Anterior cingulate cortex (tissue), 58 donors: ENCODE measurements at places on chromosomes 1 and 21.

- no peak for DNase-seq
Measured at GRCh38 chr1:170678027-170678600, 14.2 kb downstream of the PRRX1 start.

DNA sequence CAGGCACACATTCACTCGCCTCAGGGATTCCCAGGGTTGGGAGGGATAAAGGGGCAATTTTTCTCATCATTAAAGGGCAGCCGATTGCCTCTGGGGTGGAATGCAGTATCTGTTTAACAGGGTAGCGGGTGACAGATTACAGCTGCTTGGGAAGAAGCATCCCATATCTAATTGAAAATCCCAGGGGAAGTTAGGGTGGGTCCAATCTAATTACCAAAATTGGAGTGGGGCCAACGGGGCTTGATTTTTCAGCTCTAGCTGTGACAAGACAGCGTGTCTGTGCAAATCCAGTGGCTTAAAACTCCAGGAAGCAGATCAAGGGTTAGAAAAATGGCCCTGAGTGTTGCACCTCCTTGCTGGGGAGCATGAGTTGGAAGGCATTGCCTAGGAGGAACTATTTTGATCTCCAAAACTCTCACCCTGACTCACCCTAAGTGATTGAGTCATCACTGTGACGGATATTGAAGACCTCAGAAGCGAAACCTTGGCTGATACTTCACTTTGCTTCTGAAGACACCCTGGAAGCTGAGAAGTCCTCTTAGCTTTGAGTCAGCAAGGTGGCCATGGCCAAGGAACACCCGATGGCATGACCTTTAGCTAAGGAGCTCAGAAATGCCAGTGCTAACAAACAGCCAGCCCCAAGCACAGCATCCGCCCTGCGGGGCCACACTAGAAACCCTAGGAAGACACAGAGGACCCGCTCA lies 46.0 kb downstream of the GRHL3 start:
- DNase-seq, result no peak

- DNase-seq, result no peak
Measured at GRCh38 chr1:28150125-28150780, 26.2 kb downstream of the PTAFR start.

DNA sequence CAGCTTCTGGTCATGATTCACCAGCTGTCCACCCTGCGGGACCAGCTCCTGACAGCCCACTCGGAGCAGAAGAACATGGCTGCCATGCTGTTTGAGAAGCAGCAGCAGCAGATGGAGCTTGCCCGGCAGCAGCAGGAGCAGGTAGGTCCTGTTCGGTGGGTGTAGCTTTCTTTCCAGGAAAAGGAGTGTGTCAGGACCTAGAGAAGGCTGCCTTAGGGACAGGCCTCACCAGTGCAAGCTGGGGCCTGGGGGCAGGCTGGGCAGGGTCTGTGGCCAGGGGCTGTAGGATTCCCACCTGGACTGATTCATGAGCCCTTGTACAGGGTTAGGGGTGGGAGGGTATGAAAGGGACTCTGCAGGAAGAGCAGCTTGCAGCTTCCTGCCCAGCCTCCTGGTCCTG lies 35.3 kb downstream of the ETNK2 start:
- no peak for DNase-seq

- no peak for DNase-seq
Measured at GRCh38 chr21:36602735-36603134, 96.2 kb upstream of the SIM2 start.

DNA sequence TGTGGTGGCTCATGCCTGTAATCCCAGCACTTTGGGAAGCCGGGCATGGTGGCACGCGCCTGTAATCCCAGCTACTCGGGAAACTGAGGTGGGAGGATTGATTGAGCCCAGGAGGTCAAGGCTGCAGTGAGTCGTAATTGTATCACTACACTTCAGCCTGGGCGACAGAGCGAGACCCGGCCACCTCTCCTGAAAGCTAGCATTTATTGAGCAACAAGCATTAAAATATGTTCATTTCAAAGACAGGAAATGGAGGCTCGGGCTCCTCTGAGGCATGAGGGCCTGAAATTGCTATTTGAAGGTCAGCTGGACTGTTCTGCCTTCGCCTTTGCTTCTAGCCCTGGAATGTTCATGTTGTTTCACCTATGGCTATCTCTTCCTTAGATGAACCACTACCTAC lies 34.5 kb downstream of the SPATA21 start:
- DNase-seq, result no peak
